MCF 10A (cell line): ENCODE measurements at places on chromosomes 7 and 10.
A peak's percentile ranks its signal among the peaks of the same experiment; 100 is the strongest.

DNA sequence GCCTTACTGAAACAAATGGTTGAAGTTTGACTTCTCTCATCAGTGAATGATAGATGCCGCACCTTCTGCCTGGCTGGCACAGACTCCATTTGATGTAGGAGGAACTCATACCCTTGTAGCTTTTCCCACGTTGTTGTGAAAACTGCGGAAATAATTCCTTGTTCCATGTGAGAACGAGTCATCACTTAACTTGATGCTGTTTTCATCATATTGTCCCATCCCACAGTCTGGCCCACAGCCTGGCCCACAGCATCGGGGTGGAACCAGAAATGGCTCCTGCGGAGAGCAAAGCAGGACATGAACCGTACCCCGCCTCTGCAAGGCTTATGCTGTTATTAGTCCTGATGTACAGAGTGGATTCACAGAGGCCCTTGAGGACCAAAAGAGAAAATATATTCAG, 587.0 kb downstream of the SDK1 start:
- DNase-seq: peak; percentile 34

DNA sequence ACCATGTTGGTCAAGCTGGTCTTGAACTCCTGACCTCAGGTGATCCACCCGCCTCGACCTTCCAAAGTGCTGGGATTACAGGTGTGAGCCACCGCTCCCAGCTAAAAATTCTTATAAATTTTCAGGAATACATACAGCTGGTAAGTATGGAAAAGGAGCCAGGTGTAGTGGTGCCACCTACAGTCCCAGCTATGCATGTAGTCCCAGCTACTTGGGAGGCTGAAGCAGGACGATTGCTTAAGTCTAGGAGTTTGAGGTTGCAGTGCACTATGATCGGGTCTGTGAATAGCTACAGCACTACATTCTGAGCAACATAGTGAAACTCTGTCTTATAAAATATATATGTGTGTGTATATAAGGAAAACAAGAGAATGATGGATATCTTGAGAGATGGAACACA, 19.0 kb downstream of the LDB1 start:
- peak; percentile 44 for DNase-seq

GRCh38 chr7:151423936-151424335, 14.1 kb upstream of the WDR86 start:
- no peak for DNase-seq

DNA sequence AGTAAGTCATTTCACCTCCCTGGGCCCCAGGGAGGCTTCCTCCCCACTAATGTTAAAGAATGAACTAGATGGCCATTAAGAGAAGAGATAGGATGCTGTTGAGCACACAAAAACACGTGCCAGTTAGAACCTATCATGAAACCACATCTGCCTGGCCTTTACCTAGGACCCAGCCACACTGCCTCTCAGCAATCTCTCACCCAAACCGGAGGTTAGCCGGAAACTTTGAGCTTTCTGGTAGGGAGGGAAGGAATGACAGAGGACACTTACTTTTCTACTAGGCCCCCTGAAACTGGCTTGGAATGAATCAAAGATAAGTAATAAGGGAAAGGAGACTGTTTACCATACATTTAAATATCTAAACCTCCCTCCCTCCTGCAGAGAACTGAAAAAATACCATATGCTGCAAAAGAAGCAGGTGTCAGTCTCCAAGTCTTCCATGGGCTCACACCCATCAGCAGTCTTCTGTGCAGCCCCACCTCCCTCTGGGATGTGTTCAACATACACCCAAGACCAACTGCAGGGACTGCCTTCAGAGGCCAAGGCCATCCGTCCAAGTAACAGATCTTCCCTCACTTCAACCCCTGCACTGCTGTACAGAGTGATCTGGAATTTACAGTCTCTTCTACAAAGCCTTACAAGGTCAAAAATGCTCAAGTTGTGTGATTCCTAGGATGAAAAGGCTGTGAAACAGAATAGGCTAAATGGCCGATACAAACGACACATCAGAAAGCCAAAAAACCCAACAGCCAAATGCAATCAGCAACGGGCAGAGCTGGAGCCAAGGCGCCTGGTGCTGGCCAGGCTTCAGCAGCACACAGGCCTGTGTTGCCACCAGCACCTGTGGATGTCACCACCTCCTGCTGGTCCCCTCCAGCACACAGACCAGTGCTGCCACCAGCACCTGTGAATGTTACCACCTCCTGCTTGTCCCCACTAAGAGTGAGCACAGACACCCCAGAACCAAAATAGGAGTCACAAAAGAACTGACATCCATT, 42.4 kb downstream of the SORBS1 start:
- no peak for DNase-seq

- DNase-seq: no peak
Measured at GRCh38 chr10:60137292-60137992, 231.1 kb upstream of the CCDC6 start.

GRCh38 chr10:127884501-127884900, 8.2 kb downstream of the CLRN3 start:
- no peak for DNase-seq

DNA sequence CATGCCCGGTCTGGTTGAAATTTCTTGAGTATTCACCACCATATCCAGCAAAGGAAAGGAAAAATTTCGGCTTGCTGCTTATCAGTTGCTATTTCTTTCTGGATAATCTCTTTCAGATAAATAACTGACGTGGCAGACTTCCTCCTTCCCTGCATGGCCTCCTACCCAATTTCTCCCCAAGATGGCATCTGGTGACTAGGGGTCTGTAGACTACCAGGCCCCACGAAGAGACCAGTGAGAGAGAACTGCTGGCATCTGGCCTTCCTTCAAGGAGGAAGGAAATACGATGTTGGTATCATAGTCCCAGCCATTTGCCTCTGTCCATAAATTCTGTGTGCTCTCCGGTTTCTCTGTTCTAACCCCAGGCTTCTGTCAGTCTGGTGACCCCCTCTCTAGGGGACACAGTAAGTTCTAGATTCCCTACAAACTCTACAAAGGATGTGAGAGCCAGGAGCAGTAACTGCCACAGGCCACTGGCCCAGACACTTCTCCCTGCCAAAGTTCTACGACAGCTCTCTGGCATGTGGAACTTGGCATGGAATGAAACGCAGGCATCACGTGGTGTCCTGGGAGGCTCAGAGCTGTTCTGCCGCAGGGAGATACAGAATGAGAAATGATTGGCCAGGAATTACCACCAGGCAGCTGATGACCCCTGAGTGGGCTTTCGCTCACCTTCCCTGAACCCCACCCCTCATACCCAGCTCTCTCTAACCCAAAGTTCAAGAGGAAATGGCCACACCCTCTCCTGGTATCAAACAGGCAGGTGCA, 30.0 kb upstream of the MSRB2 start:
- peak; percentile 78 for DNase-seq

GRCh38 chr10:71772832-71773220, 494 bp downstream of the VSIR start:
- DNase-seq: no peak

DNA sequence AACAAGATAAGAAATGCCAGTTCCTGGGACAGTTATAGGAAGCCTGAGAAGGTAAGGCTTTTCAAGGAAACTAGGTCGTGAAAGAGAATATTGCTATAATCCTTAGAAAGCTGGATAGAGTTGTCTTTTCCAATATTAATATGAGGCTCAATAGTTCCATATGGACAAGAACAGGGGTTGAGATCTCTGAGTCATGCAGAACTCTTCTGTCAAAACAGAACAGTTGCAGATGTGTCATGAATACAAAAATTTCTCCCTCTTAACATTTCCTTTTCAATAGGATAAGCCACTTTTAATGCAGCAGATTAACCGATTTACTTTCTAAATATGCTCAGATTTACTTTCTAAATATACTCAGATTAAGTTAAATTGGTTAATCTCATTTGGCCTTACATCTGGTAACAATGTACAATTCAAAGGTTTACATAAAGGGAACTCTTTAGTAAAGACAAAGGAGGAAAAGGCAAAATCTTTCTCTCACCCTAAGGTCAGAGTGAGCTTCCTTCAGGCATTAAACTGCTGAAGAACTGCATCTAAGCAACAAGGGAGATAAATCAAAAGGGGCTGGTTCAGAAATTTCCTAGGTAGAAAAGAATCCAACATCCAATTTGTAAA, 104.7 kb upstream of the PCDH15 start:
- DNase-seq: no peak

DNA sequence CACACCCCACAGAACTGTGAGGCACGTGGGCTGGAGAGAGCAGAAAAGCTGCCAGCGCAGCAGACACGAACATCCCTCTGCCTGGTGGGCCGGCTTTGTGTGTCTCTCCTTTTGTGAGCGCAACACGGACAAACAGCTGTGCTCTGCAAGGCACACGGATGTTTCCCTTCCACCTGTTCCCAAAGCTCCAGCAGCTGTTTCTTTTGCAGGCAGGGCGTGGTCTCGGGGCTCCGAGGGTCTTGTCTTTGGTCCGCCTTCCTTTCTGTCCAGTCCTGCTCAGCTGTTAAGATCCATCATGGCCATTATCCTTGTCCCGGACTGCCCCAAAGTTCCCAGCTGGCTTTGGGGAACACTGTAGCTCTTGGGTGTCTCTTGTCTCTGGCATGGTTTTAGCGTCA, 32.7 kb upstream of the SH2B2 start:
- DNase-seq: no peak

DNA sequence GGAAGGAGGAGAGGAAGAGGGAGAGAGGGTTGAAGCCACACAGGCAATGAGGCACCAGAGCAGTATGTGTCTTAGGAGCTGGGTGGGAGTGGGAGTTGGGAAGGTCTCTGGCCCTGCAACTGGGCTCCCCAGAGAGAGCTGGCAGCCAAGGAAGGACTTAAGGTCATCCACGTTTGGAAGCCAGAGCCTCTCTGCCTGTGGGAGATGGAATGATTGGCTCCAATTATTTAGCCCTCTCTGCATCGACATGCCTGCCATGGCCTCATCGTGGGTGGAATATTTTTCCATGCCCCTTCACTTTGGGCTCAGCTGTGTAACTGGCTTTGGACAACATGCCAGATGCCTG, 478.5 kb downstream of the RPS24 start:
- DNase-seq: no peak

DNA sequence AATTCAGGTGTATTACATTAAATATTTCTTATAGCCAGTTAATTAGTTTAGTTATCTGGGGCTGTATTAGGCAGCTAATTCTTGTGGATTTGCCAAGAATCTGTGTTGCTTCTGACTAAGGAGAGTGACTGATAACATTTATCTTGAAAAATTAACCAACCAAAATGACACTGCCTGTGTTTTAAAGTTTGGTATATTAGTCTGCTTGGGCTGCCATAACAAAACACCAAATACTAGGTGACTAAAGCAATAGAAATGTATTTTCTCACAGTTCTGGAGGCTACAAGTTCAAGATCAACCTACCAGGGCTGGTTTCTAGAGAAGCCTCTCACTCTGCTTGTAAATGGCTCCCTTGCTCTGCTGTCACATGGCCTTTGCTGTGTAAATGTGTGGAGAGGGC, 12.9 kb downstream of the EXOC4 start:
- no peak for DNase-seq

GRCh38 chr10:102153093-102153620, 968 bp downstream of the NOLC1 start:
- peak; percentile 13 for DNase-seq

GRCh38 chr7:94602181-94602580, 53.8 kb downstream of the SGCE start:
- DNase-seq: no peak

DNA sequence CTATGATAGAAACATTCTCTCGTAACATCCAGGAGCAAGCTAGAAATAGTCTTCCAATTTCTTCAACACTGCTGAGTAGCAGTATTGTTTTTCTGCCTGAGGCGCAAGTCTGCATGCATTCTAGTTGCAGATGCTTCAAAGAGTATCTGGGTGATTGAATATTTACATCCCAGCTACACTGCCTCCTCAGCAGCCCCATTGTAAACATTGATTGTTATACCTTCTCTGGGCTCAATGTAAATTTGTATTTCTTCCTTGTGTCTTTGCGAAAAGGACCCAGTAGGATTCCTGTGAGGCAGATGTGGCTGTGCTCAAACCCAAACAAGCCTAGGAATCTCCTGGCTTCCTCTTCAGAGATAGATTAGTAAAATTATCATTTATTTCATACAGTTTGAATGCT, 320.7 kb downstream of the CDC14C start:
- DNase-seq: no peak

DNA sequence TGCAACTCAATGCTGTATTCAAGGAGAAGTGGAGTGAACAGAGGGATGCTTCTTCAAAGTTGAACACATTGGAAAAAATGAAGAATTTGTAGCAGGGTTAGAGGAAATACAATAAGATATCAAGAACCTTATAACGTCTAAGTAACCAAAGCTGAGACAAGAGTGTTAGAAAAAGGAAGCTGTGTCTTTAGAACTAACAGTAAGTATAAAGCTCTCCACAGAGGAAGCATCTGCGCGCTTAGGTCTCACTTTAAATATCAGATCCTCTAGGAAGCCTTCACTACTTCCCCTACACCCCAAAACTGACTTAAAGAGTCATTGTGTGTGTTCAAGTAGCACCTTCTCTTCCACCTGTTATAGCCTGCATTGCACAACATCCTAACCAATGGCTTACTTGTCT, 43.0 kb downstream of the CH25H start:
- DNase-seq: no peak

DNA sequence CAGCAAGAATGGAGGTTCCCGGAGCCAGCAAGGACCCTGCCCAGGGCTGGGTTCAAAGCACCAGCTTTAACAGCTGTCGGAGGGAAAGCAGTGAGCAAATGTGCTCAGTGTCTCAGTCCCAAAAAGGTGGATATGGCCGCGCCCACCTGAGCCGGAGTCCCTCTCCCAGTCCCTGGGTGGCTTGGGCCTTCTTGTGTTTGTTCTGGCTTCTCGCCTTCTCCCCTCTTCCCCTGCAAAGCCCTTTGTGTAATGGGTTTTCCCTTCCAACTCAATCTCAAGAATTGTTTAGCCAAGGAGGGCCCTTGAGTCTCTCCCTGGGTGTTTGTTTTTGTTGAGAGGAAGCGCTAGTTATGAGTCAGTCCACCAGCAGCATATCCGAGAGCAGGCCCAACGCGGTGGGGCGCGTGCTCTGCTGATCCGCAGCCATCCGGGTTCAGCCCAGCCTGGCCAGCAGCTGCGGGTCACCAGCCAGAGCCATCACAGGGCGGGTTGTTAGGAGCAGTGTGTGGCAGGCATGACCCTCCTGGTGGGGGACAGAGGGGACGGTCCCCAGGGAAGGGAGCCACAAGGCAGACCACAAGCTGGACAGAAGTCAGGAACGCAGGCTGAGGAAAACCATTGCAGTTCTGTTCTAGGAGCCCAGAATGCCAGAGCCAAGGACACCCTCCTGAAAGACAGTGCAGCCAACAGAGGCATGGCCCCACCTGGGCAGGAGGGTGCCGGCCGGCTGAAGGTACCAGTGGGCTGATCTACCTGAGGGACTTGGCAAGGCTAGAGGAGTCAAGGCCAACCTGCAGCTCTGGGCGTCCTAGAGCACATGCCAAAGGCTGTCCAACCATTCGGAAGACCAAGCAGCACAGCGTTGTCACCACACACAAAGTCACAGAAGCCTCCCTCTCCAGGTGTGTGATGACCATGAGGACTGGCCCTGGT, 21.3 kb downstream of the CALML3 start:
- peak; percentile 91 for DNase-seq

DNA sequence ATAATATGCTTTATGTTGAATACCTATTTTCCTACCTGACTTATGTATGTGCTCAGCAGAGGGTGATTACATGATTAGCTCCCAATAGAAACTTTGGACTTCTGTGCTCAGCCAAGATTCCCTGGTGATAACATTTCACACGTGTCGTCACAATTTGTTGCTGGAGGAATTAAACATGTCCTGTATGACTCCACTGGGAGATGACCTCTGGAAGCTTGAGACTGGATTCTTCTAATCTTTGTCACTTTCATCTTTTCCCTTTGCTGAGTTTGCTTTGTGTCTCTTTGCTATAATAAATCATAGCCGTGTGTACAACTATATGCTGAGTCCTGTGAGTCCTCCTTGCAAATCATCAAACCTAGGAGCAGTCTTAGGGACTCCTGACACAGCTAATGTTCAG, 120.9 kb upstream of the LRRTM3 start:
- no peak for DNase-seq

- no peak for DNase-seq
Measured at GRCh38 chr10:98463016-98463415, 16.3 kb upstream of the HPS1 start.
